Dermis blood vessel endothelial cell (primary cell): ENCODE measurements at places on chromosomes 11 and 22. TPM values are rescaled to one million over a fixed set of nuclear protein-coding genes. Genes with fewer than 3 reads are reported as not detected.

- no peak for DNase-seq
Measured at GRCh38 chr11:96179905-96180304, 163.1 kb downstream of the MAML2 start.

- no peak for DNase-seq
Measured at GRCh38 chr22:35952576-35952975, 76.0 kb downstream of the RBFOX2 start.

- DNase-seq: peak; percentile 85
Measured at GRCh38 chr11:36744375-36745168, 146.5 kb upstream of the RAG2 start.

DNA sequence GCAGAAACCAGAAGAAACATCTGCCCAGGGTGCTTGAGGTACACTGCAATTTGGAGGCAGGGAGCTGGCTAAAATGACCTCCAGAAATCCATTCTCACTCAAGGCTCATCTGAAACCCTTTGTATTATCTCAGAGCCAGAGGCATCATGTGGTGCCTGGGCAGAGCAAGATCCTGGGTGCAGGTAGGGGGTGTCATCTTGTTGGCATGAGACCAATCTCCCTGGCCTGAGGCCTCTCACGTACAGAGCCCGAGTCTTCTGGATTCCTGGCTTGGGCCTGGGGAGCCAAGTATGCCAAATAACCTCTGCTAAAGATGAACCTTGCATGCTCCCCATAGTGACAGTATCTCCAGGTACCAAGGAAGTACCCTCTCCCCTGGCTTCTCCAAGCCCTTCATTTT, 2.4 kb downstream of the LMO1 start:
- no peak for DNase-seq

- DNase-seq: no peak
Measured at GRCh38 chr22:26289611-26290101, 120.4 kb downstream of the SEZ6L start.

- DNase-seq: no peak
Measured at GRCh38 chr11:126862664-126863243, 137.8 kb downstream of the KIRREL3 start.

DNA sequence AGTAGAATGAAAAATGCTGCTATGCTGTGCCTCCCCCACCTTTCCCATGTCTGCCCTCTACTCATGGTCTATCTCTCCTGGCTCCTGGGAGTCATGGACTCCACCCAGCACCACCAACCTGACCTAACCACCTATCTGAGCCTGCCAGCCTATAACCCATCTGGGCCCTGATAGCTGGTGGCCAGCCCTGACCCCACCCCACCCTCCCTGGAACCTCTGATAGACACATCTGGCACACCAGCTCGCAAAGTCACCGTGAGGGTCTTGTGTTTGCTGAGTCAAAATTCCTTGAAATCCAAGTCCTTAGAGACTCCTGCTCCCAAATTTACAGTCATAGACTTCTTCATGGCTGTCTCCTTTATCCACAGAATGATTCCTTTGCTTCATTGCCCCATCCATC, 14.9 kb upstream of the HBE1 start:
- no peak for DNase-seq

DNA sequence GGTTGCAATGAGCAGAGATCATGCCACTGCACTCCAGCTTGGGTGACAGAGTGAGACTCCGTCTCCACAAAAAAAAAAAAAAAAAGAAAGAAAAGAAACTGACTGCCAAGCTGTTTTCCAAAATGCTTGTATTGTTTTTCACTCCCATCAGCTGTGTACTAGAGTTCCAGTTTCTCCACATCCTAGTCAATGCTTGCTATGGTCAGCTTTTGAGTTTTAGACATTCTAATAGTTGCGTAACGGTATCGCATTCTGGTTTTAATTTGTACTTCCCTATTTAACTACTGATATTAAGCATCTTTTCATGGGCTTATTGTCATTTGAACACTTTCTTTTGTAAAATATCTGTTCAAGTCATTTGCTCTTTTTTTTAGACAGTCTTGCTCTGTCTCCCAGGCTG, 55.7 kb downstream of the TSPAN18 start:
- no peak for DNase-seq

DNA sequence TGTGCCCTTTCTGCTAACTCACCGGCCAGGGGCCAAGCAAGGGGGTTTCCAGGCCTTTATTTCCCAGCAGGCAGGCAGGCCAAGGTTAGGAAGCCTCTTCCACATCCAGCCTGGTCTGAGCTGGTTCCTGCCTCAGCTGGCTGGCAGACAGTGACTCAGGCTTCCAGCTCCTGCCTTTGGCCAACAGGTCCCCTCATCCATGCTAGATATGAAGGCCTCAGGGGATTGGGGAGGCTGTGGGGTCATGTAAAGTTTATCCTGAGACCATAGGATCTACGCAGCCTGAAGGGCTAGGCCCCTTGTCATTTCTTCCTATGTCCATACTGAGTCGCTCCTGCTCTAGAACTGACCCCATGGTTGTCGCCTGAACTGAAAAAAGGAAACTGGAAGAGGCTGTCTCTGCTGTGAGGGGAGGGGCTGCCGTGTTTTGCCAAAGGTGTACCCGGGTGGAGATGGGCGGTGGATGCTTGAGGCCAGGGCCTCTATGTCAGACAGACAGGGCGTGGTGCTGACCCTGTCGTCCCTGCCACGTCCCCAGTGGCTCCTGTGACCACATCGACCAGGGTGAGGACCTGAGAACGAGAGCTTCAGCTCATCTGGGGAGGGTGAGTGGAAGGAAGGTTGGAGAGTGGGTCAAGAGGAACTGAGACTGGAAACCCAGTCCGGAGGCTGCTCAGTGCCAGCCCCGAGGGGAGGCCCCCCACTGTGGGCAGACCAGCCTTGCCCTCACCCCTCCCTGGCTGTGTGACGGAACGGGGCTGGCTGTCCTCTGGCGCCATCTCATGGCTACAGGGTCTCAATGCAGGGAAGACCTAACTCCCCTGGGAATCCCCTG, 17.0 kb downstream of the P2RY6 start:
- DNase-seq: peak; percentile 83

DNA sequence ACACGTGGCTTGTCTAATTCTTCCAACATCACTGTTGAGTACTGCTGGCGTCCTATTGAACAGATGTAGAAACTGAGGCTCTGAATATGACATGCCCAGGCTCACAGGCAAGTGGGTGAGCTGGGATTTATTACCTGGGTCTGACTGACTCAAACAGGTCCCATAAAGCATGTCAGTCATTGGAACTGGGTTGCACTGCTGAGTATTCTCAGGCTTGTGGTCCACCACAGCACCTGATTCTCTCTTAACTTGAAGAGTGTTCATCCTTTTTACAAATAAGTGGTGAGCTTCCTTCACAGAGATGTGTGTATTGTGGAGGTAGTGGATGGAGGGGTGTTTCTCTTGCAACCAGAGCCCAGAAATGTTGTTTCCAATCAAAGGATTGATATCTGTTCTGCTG, 44.5 kb downstream of the SC5D start:
- no peak for DNase-seq

DNA sequence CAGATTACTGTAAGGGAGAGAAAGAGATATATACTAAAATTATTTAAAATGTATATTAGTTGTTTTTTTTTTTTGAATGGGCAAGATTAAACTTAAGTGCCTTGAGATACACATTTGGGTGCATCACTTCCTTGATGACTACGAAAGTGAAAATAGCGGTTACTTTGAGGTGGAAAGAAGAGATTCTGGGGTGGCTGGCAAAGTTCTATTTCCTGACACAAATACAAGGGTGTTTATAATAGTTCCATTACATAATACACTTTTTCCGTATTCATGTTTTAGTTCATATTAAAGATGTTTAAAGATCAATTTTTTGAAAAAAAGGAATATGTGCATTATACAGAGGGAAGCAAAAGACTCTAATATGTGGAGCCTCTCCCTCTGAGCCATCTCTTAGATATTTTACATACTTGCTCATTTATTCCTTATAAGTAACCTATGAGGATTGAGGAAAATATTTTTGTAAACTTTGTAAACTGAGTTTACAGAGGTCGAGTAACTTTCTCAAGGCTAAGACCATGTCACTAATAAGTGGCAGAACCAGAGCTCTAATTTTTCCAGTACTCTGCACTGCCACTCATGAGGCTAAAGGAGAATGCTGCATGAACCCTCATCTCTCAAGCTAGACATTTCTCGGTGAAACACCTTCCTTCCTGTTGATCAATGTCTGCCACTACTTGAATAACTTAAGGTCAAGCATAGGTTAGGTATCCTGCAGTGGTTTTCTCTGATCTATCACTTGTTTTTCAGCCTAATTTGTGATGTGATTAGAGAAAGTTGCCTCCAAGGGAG, 58.6 kb downstream of the DDIAS start:
- no peak for DNase-seq

DNA sequence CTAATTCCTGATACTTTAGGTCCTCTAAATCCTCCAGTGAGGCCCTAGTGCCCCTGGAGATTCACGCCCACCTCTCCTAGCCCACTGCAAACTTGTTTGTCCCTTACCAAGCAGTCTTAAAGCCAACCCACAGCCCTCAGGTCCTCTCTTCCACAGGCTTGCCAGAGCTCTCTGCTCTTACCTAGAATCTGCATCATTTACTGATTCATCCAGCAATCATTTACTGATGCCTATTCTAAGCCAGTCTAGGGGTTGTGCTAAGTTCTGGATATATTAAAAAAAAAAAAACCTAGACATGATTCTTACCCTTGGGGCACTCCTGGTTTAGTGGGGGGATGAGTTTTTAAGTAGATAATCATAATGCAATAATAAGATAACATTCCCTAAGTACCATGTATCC, 43.0 kb upstream of the PLET1 start:
- no peak for DNase-seq

DNA sequence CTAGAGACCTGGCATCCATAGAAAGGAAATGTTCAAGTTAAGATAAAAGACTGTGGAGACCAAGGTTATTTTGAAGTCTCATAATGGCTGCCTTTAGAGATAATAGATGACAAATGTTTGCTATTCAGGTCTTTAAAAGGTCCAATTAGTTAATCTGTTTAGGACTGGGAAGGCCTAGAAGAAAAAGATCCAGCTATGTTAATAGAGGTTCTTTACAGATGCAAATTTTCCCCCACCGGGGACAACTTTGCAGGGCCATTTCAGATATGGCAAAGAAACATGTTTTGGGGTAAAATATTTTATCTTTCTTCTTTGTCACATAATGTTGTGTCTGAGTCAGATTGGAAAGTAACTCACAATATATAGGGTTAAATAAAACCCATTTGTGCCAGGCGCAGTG, 3.1 kb upstream of the APOBEC3G start:
- DNase-seq: no peak

DNA sequence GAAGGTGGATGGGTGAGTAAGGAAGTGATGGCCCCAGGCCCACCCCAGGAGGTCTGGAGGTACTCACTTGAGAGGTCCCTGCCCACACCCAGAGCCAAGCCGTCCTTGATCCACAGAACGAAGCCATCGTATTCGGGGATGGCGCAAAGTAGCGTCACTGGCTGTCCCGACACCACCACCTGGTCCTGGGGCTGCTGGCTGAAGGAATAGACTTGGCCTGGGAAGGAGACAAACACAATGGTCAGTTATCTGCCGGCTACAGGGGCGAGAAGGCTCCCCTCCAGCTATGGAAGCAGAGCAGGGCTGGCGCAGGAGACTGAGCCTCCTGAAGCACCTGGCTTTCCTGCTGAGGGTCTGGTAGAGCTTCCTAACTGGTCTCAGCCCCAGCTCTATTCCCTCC, 171.0 kb downstream of the ST3GAL4 start:
- DNase-seq: no peak

DNA sequence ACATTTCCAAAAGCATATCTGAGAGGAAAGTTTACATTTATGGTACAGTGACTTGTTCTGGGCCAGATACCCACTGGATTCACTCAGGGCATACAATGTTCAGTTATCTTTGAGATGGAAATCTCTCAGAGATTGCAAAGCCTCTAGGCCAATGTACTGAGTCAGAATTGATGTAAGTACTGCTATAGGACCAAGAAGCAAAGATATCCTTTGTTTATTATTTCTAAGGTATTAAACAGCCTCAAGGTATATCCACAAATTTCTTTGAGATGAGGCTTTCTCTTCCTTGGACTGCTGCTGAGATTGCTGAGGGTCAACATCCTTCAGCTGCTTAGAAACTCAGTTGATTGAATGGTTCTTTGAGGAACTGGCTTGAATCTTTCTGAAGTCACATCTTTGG, 484.0 kb downstream of the METTL15 start:
- DNase-seq: no peak

- no peak for DNase-seq
Measured at GRCh38 chr22:40718250-40719204, 39.2 kb downstream of the MCHR1 start.

GRCh38 chr22:40509401-40510134, 127.0 kb downstream of the MRTFA start:
- peak; percentile 15 for DNase-seq

AHNAK gene
- total RNA-seq: 517 and 766 TPM in 2 replicates

MAP6 gene
- 0.14 and 0.51 TPM in 2 replicates for total RNA-seq

GGT1 gene
- 2.2 and 2.6 TPM in 2 replicates for total RNA-seq

COPB1 gene
- 254 and 312 TPM in 2 replicates for total RNA-seq

RAB1B gene
- total RNA-seq: 77.8 and 196 TPM in 2 replicates

DGAT2 gene
- total RNA-seq: 0.68 and 2.1 TPM in 2 replicates
